ENCODE measurements at places on chromosomes 5 and 9.

DNA sequence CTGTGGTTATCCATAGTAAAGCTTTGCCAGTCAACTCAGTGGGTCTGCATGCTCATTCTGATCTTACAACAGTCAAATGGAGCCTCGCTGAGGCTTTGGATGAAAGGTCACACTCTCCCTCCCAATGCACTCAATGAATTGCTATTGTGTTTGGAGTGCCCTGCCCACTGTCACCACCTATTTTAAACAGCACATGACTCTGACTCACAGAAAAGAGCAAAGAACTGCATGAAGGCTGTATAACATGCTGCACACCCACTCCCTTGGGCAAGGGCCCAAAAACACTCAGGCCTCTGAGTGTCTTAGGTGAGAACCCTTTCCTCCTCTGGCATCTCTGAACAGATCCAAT is 118.7 kb upstream of the CCDC112 start:
- DNase-seq, result peak; percentile 38

DNA sequence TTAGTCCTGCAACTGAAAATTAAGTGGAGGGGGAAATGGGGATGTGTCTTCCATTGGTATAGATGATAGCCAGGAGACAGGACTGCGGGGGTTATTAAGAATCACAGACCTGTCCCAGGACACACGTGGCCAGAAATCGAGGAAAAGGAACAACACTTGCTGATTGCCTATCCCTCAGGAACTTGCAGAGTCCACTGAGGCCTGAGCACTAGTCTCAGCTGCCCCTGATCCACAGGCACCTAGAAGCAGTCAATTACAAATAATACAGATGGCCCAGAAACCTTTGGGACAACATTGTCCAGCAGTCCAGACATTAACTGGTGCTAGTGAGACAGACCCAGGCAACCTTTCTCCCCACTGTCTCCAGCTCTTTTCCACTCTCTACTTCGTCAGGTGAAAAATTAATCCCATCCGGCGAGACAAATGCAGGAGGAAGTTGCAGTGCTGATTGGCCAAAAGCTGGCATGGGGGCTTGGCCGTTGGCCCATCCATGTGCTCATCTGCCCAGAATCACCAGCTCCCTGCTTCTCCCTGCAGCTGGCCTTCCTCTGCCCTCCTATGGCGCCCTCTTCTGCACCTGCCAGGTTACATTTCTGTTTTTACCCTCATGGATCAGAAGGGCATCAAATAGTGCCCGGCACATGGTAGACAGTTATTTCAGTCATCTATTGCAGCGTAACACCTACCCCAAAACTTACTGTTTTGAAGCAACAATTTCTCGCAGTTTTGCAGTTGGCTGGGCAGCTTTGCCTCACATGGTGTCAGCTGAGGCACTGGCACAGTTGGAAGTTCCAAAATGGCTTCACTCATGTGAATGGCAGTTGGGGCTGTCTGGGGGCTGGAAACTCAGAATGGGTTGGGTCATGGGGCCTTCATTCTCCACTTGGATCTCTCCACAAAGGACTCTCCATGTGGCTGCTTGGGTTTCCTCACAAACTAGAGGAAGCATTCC is 3.6 kb upstream of the B4GALT1 start:
- DNase-seq, result peak; percentile 72

GRCh38 chr9:37165644-37166043 is 45.3 kb downstream of the ZCCHC7 start:
- no peak for DNase-seq

GRCh38 chr5:172437445-172438318 is 16.6 kb downstream of the SH3PXD2B start:
- peak; percentile 94 for DNase-seq

GRCh38 chr5:979100-979817 is 29.3 kb upstream of the NKD2 start:
- no peak for DNase-seq

- no peak for DNase-seq
Observed at GRCh38 chr5:53501054-53501453, 20.6 kb downstream of the FST start.

GRCh38 chr9:37251452-37251851 is 131.1 kb downstream of the ZCCHC7 start:
- DNase-seq, result no peak

DNA sequence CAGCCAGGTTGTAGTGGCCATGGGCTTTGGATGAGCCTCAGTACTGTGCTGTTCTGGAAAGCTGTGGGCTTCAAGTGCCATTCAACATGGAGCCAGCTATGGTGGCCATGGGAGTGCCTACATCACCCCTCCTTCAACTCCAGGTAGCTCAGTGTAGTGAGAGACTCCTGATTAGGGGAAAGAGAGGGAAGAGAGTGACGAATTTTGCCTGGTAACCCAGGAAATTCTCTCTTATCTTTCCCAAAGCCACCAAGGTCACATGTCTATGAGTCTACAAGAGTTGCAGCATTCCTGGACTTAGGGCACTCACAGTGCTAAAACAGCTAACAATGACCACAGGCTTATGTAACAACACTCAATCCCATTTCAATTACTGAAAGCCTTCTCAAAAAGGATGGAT is 81.7 kb upstream of the SPTLC1 start:
- no peak for DNase-seq

DNA sequence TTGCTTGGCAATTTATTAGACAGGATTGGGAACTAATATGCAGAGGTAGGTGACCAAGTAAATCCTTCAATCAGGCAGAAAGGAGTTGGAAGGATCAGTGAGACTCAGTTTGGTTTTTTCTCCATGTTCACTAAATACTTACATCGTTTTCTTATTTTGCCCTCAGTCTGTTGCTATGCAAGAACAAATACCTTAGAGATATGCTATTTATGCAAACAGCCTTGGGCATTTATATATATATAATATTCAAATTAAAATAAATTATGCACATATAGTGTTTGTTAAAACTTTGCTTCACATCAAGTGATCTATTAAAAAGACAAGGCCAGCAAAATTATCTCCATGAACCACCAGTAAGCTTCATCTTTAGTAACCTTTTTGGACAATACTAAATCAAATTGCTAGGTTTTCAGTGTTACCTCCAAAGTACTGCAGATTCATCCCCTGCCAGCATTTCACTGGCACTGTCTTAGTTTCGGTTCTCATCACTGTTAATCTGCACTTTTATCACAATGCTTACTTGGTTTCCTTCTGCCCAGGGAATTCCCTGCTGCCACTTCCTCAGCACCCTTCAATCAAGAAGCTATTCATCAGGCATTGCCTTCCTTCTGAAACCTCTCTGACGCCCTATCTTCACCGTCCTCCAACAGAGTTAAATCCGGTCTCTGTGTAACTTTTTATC is 26.0 kb upstream of the LIFR start:
- no peak for DNase-seq
